ENCODE measurements at places on chromosomes 3 and 15. TPM values are rescaled to one million over a fixed set of nuclear protein-coding genes. Genes with fewer than 3 reads are reported as not detected.

DNA sequence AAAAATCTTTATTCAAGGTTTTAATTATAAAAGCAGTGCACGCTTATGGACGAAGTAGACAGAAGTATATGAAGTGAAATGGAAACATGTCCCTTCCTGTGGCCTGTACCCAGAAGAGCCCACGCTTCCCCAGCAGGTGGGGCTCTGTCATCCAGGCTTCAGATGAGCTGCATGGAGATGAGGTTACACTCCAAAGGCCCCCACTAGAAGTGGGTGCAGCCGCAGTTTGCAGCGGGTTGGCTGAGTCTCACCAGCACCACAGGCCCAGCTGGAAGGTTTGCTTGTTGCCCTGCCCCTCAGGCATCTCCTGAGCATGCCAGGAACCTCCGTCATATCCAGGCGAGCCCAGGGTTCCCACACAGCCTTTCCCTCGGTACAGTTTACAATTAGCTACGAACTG lies 33.1 kb downstream of the PRR20G start:
- no peaks in the 10 kb centered on the region for H3K36me3 ChIP-seq
- no peaks in the 10 kb centered on the region for H3K27me3 ChIP-seq
- no peak overlapping the region for H3K27ac ChIP-seq
- DNase-seq: no peak
- no peaks in the 10 kb centered on the region for H3K4me1 ChIP-seq

Gene ADCY5
- polyA plus RNA-seq: 74.0 TPM

GRCh38 chr3:25768851-25769250 lies 14.4 kb downstream of the NGLY1 start:
- H3K27me3 ChIP-seq: no peaks in the 10 kb centered on the region
- no peak for DNase-seq
- no peak overlapping the region for H3K4me3 ChIP-seq
- H3K27ac ChIP-seq: no peak overlapping the region
- no peaks in the 10 kb centered on the region for H3K4me1 ChIP-seq

DNA sequence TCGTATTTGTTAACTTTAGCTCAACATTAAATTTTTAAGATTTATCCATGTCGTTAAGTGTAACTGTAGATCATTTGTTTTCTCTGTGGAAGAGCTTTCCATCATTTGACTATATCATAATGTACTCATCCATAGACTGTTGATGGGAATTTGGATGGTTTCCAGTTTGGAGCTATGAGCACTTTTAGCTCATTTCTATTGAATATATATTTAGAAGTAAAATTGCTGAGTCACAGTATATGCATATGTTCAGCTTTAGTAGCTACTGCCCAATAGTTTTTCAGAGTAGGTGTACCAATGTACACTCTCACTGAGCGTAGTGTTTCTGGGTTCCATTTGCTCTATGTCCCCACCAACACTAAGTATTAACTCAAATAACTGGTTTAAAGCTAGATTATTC lies 263.0 kb downstream of the ULK4 start:
- no peaks in the 10 kb centered on the region for H3K27me3 ChIP-seq
- no peak overlapping the region for H3K4me3 ChIP-seq
- H3K36me3 ChIP-seq: no peaks in the 10 kb centered on the region
- no peak overlapping the region for H3K27ac ChIP-seq

DNA sequence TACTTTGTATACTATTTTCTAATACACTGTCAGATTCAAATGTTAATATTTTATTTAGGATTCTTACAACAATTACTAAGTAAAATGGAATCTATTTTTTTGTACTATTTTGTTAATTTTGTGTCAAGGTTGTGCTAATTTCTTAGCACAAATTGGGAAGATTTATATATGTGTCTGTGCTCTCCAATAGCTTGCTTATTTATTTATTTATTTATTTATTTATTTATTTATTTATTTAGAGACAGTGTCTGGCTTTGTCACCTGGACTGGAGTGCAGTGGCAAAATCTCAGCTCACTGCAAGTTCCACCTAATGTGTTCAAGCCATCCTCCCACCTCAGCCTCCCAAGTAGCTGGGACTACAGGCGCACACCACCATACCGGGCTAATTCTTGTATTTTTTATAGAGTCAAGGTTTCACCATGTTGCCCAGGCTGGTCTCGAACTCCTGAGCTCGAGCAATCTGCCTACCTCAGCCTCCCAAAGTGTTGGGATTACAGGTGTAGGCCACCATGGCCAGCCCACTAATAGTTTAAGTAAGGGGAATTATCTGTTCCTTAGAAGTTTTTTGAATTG lies 34.6 kb downstream of the CTXND1 start:
- H3K4me3 ChIP-seq: no peak overlapping the region
- H3K4me1 ChIP-seq: no peaks in the 10 kb centered on the region
- H3K27ac ChIP-seq: no peak overlapping the region
- no peak for DNase-seq
- no peaks in the 10 kb centered on the region for H3K36me3 ChIP-seq

- H3K27me3 ChIP-seq: no peaks in the 10 kb centered on the region
- no peaks in the 10 kb centered on the region for H3K36me3 ChIP-seq
- DNase-seq: peak; percentile 27
These were observed 286.4 kb downstream of the ZIC4 start for GRCh38 chr3:147119989-147120388.

GRCh38 chr3:100737334-100737733 lies 28.0 kb downstream of the TFG start:
- no peak overlapping the region for H3K4me3 ChIP-seq
- no peaks in the 10 kb centered on the region for H3K27me3 ChIP-seq
- H3K27ac ChIP-seq: no peak overlapping the region

Gene CCDC54
- polyA plus RNA-seq: 0.31 TPM

Gene THSD4
- polyA plus RNA-seq: 6.2 TPM

Gene IGSF11
- 0.46 TPM for polyA plus RNA-seq

DNA sequence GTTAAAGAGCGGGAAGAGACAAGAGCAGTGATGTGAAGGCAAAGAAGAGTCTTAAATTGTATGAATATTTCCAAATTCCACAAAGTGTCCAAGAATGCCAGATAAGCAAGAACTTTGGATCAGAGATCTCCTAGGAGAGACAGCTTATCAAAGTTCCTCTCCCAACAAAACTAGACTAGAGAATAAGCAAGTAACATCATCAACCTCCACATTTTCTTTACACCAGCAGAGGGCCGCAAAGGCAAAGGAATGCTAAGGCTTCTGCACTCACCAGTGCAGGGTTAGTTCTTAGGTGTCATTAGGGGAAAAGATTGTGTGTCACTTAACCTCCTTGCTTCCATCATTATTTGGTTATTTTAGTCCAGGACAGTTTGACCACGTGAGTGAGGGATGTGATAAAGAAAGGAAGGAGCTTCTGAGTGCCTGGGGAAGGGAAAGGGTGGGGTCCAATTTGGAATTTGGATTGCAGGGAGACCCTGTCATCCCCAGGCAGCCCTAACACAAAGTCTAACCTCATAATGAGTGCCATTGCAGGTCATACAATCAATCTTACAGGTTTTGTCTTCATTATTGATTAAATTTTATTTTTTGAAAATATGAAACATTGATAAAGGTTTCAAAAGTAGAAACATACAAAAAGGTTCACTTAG lies 7.5 kb upstream of the CMTM6 start:
- H3K27ac ChIP-seq: no peak overlapping the region
- no peaks in the 10 kb centered on the region for H3K36me3 ChIP-seq

DNA sequence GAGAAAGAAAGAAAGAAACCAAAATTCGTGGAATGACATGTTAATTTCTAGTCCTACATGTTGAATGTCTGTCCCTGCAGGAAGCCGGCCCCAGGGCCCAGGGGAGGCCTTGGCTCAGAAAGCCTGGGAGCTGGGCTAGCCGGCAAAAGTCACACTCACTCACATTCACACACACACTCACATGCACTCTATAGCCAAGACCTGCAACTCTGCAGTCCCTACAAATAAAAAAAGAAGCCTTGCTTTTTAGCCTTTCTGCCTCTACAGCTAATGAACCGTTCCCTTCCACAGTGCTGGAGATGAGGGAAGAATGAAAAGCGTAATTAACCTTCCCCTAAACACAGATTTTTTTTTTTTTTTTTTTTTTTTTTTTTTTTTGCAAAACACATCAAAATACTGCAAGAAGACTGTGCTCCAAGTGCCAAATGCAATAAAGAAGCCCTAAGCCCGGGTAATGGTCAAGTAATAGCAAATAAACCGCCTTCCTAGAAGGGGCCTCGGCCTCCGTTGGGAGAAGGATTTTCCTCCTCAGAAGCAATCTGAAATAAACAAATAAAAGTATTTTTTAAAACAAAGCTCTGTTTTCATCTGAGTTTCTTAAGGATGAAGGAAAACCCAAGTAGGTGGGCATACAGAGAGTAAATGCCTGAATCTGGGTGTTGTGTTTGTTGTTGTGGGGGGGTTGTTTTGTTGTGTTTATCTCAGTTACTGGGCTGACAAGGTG lies 4.3 kb downstream of the MECOM start:
- no peaks in the 10 kb centered on the region for H3K4me1 ChIP-seq
- peak overlapping the region; percentile 3 for H3K4me3 ChIP-seq
- H3K36me3 ChIP-seq: no peaks in the 10 kb centered on the region
- no peak overlapping the region for H3K27ac ChIP-seq
- H3K27me3 ChIP-seq: peaks cover 50% of the 10 kb centered on the region

GRCh38 chr3:15636028-15636709 lies 34.6 kb downstream of the BTD start:
- no peak for DNase-seq
- no peaks in the 10 kb centered on the region for H3K27me3 ChIP-seq
- H3K4me1 ChIP-seq: no peaks in the 10 kb centered on the region
- H3K4me3 ChIP-seq: no peak overlapping the region
- no peak overlapping the region for H3K27ac ChIP-seq

Gene ROPN1
- not detected for polyA plus RNA-seq

Gene C3orf18
- polyA plus RNA-seq: 37.0 TPM

- no peak for DNase-seq
- no peaks in the 10 kb centered on the region for H3K27me3 ChIP-seq
- H3K4me1 ChIP-seq: no peaks in the 10 kb centered on the region
- no peak overlapping the region for H3K27ac ChIP-seq
These were observed 243.8 kb upstream of the PEX5L start for GRCh38 chr3:180280555-180280954.

DNA sequence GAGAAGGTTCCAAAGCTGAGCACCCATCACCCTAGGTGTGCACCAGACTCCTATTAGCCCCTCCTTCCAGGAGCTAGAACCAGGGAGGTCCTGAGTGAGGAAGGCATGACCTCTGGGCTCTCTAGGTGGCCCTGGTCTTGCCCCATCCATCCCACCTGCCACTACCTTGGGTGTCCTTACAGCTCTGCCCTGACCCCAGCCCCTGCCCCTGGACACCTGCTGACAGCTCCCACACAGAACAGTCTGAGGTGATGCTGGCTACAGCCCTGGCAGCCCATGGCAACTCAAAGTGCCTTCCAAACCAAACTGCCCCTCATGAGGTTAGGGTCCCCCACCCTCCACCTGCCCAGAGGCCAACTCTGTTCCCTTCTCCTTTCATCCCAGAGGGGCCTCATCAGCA lies 37.2 kb downstream of the GOLGA6A start:
- H3K36me3 ChIP-seq: no peaks in the 10 kb centered on the region
- no peak overlapping the region for H3K27ac ChIP-seq
- no peaks in the 10 kb centered on the region for H3K27me3 ChIP-seq
- no peaks in the 10 kb centered on the region for H3K4me1 ChIP-seq

Gene MAPKAPK3
- 94.2 TPM for polyA plus RNA-seq

Gene NANOGP8
- not detected for polyA plus RNA-seq

DNA sequence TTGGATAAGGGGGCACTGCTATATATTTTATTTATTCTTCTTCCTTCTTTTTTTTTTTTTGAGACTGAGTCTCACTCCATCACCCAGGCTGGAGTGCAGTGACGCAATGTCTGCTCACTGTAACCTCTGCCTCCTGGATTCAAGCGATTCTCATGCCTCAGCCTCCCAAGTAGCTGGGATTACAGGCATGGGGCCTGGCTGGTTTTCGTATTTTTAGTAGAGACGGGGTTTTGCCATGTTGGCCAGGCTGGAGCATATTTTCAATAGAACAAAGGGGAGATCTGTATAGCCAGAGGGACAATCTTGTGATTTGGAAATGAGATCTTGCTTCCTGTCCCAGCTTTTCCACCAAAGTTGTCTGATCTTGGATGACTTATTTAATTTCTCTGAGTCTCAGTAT lies 133.1 kb upstream of the ABHD17C start:
- H3K36me3 ChIP-seq: no peaks in the 10 kb centered on the region
- DNase-seq: no peak
- H3K27me3 ChIP-seq: peaks cover 26% of the 10 kb centered on the region
- peaks cover 14% of the 10 kb centered on the region for H3K4me1 ChIP-seq
- H3K4me3 ChIP-seq: no peak overlapping the region

Gene DLG1
- polyA plus RNA-seq: 50.8 TPM

Gene STAB1
- not detected for polyA plus RNA-seq

DNA sequence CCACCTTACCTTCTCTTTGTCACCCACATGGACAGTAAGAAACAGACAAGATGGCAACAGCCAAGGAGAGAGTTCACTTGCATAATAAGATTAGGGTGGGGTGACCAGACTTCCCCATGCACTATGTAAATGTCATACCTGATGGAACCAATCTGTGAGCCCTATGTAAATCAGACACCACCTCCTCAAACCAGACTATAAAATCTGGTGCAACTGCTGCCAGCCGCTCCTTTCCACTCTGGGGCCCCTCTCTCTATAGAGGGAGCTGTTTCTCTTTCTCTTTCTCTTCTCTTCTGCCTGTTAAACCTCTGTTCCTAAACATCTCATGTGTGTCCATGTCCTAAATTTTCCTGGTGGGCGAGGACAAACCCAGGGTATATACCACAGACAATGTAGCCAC lies 405.5 kb upstream of the CNTN4 start:
- H3K27me3 ChIP-seq: no peaks in the 10 kb centered on the region
- no peak overlapping the region for H3K27ac ChIP-seq
- no peaks in the 10 kb centered on the region for H3K36me3 ChIP-seq

Gene SCN11A
- polyA plus RNA-seq: 0.51 TPM

GRCh38 chr3:143060906-143061305 lies 58.7 kb upstream of the CHST2 start:
- DNase-seq: peak; percentile 13
- H3K4me1 ChIP-seq: no peaks in the 10 kb centered on the region

All from cardiac muscle cell (in vitro differentiated cells and primary cell).